Head of caudate nucleus (tissue), 42 donors: ENCODE measurements at places on chromosomes 1 and 21.

GRCh38 chr1:22347854-22348760 is 103.5 kb upstream of the ZBTB40 start:
- no peak for DNase-seq

DNA sequence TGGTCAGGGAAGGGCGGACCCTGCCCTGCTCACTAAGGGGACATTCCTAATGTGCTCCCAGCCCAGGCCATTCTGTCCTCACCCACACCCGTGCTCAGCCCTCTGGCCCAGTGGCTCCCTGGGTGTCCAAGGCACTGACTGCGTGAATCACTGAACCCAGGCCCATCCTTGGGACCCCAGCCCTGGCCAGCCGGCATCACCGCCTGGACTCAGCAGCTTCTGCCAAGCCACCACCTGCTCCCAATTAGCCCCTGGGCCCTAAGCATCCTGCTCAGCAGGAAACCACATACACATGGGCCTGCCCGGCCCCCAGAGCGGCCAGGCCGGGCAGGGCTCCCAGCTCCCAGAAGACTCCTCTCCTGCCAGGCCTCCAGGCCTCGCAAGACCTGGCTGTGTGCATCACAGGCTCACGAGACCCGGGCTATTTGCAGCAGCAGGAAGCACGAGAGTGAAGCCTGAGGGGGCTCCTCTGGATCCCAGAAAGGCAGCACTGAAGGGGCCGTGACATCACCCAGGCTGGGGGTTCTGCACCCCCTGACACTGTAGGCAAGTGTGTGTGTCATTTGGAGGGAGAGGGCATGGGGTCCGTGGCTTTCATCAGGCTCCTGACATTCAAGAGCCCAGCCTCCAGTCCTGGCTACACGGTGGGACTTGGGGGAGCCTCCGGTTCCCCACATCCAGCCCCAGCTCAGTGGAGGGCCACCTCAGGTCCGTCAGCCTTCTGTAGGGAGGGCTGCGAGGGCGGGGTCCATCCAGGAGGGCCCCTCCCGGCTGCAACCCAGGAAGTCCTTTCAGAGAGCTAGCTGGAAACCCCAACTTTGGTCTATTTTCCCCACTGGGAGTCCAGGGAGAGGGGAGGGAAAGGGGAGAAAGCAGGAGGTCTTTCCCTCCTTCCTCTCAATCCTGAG is 1.6 kb downstream of the MFAP2 start:
- DNase-seq: no peak

- DNase-seq: no peak
Observed at GRCh38 chr21:16040601-16041000, 310.8 kb downstream of the USP25 start.

GRCh38 chr1:60880202-60880601 is 202.2 kb upstream of the NFIA start:
- no peak for DNase-seq

GRCh38 chr1:195005338-195005737 is 1602.9 kb downstream of the KCNT2 start:
- no peak for DNase-seq

DNA sequence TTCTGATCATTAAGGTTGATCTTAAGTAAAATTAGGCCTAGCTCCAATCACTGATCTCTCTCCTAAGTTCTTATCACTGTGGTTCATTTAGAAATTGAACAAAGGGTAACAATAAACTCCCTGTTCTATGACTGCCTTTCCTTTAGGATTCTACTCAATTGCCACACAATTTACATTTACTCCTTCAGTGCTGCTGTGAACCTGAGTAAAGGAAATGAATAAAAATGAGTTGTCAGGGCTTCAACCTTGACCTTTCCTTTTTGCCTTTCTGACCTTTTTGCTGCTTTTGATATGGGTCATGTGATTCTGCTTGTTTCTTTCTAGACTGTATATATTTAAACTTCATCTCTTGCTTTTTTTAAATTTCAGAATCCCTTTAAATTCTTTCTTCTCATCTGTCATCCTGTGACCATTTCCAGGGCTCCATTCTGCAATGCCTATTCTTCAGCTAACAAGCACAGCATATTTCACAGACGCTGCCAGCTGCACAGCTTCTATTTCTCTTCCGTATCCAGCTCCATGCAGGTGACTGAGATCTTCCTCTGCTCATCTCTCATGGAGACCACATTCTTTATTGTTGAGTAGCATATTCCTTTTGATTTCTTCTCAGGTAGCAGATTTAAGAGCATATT is 3.2 kb downstream of the LRRC8B start:
- DNase-seq: peak; percentile 21

GRCh38 chr1:47021070-47021469 is 2.4 kb upstream of the CYP4X1 start:
- no peak for DNase-seq

GRCh38 chr21:26637201-26637745 is 64.2 kb upstream of the CYYR1 start:
- DNase-seq: no peak

GRCh38 chr1:94332952-94333351 is 85.2 kb upstream of the ABCD3 start:
- DNase-seq: no peak

GRCh38 chr1:206878456-206878855 is 13.0 kb downstream of the IL20 start:
- no peak for DNase-seq

DNA sequence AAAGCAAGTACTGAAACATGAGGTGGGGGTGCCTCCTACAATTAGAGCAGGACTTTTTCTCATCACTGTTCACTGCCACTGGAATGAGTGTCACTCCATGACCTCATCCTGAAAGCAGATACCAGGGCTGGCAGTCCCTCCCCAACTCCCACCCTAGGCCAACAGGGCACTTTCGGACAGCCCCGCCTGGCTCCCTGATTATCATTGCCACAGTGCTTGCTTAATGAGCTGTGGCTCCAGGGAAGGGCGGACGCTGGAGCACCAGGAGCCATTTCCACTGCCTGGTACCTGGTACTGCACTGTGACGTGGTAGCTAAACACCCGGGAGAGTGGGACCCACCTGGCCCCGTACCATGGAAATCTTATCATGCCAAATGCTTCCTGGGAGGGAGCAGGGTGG is 22.3 kb downstream of the SLC9A1 start:
- no peak for DNase-seq

- no peak for DNase-seq
Observed at GRCh38 chr1:38292969-38293368, 246.4 kb upstream of the POU3F1 start.

DNA sequence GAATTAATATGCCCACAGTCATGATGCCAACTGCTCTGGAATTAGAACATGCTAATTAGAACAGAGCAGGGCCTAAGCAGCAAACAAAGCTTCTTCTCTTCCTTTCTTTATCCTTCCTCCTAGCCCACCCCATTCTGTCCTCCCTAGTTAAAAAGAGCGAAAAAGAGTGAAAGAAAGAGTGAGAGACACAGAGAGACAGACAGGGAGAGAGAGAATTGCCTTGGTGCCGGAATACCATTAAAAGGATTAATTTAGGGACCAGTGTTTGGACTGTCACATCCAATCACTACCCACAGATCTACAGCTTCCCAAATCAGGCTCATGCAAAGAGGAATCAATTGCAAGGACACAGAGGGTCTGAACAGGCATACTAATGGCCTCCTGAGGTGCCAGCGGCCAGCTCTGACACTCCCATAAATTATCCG is 7.0 kb downstream of the ERI3 start:
- DNase-seq: no peak

DNA sequence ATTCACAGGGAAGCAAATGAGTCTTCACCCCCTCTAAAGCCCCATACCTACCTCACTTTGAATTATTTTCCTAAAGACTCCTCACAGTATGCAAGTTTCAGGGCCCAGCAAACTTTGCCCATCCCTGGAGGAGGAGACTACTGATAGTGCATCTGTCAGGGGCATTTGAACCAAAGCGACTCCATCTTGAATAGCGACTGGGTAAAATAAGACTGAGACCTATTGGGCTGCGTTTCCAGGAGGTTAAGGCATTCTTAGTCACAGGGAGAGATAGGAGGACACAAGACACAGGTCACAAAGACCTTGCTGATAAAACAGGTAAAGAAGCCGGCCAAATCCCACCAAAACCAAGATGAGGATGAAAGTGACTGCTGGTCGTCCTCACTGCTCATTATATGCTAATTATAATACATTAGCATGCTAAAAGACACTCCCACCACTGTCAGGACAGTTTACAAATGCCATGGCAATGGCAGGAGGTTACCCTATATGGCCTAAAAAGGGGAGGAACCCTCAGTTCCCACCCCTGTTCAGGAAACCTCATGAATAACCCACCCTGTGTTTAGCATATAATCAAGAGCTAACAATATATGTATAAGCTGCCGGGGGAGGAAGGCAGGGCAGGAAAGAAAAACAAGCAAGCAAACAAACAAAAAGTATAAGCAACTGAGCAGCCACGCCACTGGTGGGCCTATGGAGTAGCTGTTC is 3.3 kb upstream of the PKNOX1 start:
- DNase-seq: no peak

DNA sequence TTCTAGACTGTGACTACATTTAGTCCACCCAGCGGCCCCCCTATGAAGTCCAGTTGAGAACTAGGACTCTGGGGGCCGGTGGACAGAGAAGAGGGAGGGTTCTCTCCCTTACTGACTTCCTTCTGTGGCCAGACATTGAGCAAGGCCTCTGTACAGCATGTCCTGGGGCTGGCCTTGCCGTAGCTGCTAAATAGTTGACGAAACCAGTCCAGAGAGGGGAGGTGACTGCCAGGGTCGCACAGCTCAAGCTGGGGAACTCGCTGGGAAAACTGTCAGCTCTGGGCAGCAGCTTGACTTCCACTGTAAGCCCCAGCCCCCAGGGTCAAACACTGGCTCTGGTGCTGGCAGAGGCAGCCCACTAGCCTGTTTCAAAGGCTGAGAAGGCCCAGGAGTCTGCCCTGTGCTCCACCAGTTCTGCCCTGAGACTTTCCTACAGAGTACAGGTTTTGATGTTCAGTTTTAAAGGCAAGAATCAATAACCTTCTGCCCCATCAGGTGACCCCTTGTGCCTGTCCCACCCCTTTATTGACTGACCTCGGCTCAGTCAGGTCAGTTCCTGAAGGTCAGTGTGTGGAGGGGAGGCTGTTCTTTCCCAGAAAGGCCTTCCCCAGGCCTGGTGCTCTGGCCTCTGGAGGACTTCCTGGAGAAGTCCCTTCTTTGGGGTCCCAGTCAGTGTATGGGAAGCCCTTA is 14.1 kb downstream of the PCSK9 start:
- DNase-seq: no peak

GRCh38 chr1:61299463-61299862 is 217.1 kb downstream of the NFIA start:
- no peak for DNase-seq

GRCh38 chr1:58966917-58967740 is 183.3 kb upstream of the JUN start:
- no peak for DNase-seq

GRCh38 chr1:108071601-108072000 is 106.6 kb upstream of the VAV3 start:
- no peak for DNase-seq

GRCh38 chr1:10724948-10725847 is 71.2 kb downstream of the CASZ1 start:
- no peak for DNase-seq

- DNase-seq: no peak
Observed at GRCh38 chr1:35255276-35255675, 13.2 kb upstream of the ZMYM4 start.

DNA sequence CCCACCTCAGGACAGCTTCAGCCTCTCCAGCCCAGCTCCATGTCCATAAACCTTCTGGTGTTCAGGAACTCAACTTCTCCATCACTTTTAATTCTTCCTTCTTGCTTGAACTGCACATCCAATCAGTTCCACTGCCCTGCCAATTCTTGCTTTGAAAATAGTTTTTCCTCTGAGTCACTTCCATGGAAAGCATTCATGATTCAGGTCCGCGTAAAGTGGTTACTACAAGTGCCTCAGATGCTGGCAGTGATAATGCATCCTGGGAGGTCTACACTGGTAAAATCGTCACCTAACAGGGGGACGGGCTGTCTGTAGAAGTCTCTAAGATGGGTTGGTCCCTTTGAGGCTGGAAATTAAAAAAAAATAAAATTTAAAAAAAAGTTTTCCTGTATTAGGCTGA is 25.9 kb upstream of the RCAN1 start:
- no peak for DNase-seq

DNA sequence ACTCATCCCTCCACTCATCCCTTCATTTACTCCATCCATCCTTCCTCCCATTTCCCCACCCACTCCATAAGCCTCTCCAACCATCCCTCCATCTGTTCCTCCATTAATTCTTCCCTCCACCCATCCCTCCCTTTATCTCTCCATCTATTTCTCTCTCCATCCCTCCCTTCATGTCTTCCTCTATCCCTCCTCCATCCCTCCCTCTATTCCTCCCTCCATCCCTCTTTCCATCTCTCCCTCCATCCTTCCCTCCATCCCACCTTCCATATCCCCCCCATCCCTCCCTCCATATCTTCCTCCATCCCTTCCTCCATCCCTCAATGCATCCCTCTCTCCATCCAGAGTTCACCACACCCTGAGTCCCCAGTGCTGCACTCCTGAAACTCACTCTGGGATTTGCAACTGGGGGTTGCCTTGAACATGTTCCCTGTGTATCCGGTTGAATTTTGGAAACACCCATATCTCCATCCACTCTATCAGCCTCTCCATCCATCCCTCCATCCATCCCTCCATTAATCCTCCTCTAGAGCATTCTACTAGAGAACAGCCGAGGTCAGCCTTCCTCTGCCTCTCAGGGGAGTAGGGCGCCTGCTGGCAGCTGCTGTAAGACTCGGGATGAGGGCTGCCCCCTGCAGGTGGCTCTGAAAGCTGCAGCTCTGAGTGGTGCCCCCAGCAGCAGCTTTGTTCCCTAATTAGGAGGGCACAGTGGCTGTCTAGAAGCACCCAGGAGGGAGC is 39.4 kb downstream of the ABCG1 start:
- DNase-seq: peak; percentile 89

DNA sequence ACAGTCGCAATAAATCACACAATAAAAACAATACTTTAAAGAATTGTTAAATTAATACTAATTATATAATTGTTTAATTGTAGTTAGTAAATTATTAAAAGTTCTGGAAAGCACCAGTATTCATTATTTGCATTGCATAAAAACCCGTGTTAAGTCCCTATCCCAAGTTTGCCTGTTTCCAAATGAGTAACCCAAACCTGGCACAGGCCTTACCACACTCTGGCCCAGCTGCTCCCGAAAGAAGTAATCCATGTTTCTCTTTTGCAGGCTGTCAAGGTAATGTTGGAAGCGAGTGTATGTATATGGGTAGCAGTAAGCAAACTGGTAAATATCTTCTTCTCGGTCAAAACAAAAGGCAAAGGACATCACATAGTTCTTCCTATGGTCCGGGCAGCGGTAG is 268.7 kb upstream of the BEND5 start:
- DNase-seq: no peak

DNA sequence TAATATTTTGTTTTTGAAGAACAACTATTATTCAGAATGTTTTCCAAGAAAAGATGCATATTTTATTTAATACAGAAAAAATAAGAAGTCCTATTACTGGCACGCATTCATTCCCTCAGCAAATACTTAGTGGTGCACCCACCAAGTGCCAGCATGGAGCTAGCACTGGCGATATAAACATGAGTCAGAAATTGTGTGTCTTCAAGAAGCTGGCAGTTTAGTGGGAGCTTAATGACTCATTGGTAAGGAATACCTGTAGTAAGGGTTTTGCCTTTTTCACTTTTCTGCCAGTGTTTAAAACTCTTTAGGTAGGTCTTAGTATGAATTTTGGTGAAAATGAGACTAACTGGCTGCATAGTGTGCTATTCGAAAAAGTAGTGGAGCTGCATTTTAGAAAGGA is 6.3 kb downstream of the MAGI3 start:
- DNase-seq: no peak

GRCh38 chr1:175620376-175620775 is 123.0 kb downstream of the TNR start:
- DNase-seq: no peak
